ENCODE measurements at places on chromosomes 7 and 10.

- no peak for DNase-seq
Observed at GRCh38 chr7:23093111-23093510, 12.5 kb upstream of the KLHL7 start.

DNA sequence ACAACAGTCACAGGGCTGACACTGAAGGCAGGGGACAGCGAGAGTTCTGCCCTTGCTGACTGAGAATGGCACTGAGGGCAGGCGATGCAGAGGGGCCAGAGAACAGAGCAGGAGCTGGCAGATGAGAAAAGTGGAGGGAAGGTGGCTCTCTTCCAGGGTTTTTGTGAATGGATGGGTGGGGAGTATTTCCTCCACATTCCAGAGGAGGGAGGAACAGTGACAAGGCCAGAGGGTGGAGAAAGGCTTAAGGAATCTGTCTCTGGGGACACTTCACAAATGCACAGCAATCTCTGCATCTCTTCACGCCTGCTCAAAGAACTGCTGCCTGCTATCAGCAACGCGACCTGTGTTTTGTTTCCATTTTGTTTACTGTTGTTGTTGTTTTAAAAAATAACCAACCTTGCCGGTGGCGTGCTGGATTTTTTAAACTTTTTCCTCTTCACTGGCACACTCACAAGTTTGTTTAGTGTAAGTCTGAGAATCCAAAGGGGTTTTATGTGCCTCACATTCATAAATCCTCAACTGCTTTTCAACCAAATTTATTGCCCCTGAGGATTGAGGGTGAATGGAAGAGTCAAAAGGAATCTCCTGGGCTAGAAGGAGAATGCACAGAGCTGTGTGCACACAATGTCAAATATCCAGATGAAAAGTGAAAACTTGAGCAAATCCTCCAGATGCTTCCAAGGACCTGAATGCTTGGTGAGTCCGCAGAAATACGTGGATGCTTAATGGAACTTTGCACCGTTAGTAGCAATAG, 129.3 kb downstream of the GLI3 start:
- DNase-seq: no peak

DNA sequence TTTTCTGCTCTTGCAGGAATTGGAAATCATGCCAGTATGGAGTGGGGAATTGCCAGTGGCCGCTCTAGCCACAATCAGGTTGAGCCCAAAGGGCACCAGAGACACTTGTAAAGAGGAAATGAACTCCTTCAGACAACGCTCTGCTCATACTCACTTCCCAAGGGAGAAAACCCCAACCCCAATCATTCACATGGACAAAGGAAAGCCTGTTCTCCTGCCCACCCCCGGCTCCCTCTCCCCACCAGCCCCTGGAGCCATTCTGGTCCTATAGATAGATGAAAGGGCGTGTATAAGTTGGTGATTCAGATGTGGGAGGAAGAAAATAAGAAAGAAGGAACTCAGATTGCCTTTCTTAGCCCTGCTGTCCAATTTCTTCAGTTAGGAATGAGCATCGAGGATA, 57.4 kb downstream of the GFRA1 start:
- no peak for DNase-seq

GRCh38 chr7:4479367-4480039, 202.6 kb upstream of the FOXK1 start:
- peak; percentile 6 for DNase-seq

GRCh38 chr7:147771344-147771743, 819.2 kb upstream of the C7orf33 start:
- DNase-seq: no peak

DNA sequence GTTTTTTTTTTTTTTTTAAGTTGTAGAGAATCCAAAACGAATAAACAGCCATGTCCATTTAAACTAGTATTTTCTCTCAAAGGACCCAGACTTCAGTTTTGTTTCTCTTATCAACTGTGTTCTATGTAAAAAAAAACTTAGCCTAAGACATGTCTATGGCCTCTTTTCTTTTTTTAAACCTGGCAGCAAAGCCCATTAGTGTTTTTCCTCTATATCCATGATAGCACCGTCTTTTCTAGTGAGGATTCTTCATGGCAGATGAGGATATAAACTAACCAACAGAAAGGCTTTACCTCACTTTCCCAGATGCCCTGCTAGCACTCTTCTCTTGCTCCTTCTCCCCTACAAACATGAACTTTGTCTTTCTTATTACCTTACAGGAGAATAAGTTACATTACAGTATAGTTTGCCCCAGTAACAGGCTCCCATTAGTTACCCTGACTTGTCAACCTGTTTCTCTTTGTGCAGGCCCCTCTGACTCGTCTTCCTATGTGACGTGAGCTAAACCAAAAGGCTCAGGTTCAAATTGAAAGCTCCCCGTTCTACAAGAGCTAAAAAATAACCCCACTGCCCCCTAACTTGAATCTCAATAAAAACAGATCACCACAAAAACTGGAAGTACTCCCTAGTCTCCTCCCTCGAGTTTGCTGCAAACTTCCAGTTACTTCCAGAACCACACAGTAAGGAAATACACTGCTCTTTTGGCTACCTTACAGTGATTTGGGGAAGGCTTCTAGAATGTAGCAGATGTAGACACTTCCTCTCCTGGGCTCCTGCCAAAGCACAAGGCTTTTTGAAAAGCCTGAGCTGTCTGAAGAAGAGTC, 20.1 kb downstream of the P4HA1 start:
- no peak for DNase-seq

DNA sequence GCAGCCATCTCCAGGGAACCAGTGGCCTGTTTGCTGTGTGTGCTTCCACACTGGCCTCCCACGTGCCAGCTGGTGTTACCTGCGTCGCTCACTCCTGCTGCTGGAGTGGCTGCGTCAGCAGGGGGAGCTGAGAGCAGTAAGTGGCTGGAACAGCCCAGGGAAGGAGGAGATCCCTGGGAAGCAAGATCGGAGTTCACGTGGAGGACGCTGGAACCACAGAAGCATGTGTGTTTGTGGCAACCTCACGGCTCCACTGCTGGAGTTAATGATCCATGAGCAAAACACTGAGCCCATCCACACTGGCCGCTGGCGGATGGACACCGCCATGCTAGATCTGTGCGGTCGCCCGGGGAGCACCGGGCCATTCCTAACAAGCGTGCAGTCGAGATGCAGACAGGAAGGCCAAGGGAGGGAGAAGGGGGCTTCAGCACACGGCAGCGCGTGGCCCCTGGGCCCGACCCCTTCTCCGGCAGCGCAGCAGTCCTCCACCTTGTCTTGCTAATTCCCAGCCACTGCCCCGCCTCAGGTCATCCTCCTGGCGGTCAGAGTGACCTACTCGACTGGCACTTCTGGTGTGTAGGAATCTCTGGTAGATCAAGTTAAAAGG, 68.5 kb upstream of the EEPD1 start:
- no peak for DNase-seq

- no peak for DNase-seq
Observed at GRCh38 chr7:37817996-37818720, 30.2 kb upstream of the NME8 start.

DNA sequence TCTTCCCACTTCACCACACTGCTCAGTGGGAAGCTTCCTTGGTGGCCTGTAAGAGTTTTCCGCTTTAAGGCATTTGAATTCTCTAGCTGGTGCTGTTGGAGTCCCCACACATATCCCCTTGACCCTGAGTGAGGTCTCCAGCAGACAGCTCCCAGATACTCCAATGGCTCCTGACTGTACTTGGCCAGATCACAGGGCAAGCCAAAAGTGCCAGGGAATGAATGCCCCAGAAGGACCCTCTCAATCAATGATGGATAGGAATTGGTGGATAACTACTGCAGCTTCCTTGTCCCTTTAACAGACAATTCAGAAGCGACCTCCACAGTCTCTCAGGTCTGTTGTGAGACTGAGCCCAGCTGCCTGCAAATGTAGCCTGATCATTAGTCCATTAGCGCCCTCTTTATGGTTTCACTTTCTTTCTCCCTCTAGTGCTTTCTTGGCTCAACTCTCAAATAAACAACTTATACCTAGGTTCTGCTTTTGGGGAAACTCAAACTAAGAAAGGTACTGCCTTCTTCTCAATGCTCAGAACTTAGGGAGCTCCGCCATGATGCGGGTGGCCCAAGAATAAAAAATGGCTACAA, 283.0 kb downstream of the TCF7L2 start:
- no peak for DNase-seq

GRCh38 chr7:143433759-143434158, 9.5 kb upstream of the TAS2R60 start:
- DNase-seq: no peak

- DNase-seq: no peak
Observed at GRCh38 chr7:50738932-50739331, 43.8 kb downstream of the GRB10 start.

DNA sequence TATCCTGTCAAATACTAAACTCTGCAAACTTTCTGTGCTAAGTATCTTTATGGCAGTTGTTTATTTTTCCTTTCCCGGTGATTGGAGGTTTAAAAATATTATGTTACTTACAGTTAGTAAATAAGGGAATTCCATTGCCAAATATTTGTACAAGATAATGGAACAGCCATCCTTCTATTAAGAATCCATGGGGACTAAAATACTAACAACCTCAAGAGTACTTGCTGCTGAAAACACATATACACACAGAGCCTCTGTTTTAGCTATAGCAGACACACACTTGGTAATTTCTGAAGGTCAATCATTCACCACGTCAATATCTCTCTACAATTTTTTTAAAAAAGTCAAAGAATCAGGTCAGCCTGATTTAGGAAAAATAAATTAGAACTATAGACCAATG, 32.4 kb downstream of the TSPAN12 start:
- DNase-seq: no peak

All from NCI-H2081 treated with DMSO at 0.1 percent for 48 hours (cell line).